ENCODE measurements at places on chromosomes 5 and 9.

DNA sequence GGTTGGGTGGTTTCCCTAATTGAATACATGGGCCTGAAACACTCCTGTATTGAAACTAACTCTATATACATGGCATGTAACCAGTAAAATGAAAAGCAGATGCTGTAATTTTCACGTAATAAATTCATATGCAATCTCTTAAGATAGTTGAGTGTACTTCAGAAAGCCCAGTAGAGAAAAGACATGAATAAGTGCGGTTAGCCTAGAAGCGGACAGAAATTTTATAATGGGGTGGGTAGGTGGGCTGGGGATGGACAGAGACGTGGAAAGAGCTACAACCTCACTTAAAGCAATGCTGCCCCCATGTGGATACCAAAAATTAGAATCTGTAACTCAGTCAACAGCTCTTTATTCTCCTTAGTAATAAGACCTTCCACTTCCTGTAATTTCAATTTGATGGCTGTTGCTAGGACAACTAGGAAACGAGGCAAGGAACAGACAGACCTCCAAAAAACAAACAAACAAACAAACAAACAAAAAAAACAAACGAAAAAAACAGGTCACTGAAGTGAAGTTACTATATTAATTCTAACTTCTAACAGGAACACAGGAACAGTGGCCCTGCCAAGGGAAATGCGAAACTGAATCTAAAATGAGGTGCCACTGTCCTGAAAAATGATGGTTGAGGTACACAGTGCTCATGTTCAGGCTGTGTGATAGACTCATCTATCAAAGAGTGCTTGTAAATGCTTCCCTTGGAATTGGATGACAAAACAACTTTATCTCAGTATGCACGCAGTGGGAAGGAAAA is 103.4 kb upstream of the GNA14 start:
- DNase-seq = peak; percentile 62

DNA sequence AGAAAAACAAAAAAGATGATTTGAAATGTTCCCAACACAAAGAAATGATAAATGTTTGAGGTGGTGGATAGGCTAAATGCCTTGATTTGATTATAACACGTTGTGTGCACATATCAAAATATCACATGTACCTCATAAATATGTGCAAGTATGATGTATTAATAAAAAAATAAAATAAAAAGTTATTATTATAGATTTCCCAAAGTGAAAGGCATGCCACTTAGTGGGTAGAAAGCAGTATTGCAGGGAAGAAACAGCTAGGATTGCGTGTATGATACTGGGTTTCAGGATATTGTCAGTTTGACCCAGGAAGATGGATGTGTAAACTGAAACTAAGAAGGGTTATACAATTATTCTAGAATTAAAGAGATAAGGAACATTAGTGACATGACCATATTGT is 3.6 kb upstream of the TMEM38B start:
- DNase-seq = no peak

- DNase-seq = no peak
Measured at GRCh38 chr9:137021979-137022661, 5.9 kb downstream of the ABCA2 start.

- DNase-seq = no peak
Measured at GRCh38 chr5:1406681-1407640, 38.3 kb downstream of the SLC6A3 start.

DNA sequence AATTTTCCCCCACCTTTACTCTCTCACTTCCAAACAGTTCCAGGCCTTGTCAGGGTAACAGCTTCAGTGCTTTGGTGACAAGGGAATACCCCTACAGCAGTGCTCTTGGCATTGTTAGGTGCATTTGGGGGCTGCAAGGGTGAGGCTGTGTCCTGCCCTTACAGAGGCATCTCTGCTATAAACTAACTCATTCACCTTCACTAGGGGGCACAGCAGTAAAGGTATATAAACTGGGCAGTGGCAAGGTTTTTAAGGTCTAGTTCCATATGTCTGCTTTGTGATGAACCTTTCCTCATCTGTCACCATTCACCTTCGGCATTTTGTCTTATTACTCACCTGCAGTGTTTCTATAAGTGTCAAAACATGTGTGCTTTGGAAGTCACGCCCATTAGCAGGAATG is 79.1 kb upstream of the GPR151 start:
- DNase-seq = no peak

- DNase-seq = peak; percentile 40
Measured at GRCh38 chr9:36980148-36980974, 53.7 kb downstream of the PAX5 start.

- DNase-seq = no peak
Measured at GRCh38 chr9:105290418-105290817, 46.0 kb downstream of the SLC44A1 start.

- DNase-seq = no peak
Measured at GRCh38 chr5:178117923-178118701, 4.8 kb downstream of the N4BP3 start.

GRCh38 chr5:103546858-103547257 is 15.7 kb downstream of the NUDT12 start:
- DNase-seq = no peak

- no peak for DNase-seq
Measured at GRCh38 chr5:69527128-69527770, 32.7 kb upstream of the GTF2H2C start.

DNA sequence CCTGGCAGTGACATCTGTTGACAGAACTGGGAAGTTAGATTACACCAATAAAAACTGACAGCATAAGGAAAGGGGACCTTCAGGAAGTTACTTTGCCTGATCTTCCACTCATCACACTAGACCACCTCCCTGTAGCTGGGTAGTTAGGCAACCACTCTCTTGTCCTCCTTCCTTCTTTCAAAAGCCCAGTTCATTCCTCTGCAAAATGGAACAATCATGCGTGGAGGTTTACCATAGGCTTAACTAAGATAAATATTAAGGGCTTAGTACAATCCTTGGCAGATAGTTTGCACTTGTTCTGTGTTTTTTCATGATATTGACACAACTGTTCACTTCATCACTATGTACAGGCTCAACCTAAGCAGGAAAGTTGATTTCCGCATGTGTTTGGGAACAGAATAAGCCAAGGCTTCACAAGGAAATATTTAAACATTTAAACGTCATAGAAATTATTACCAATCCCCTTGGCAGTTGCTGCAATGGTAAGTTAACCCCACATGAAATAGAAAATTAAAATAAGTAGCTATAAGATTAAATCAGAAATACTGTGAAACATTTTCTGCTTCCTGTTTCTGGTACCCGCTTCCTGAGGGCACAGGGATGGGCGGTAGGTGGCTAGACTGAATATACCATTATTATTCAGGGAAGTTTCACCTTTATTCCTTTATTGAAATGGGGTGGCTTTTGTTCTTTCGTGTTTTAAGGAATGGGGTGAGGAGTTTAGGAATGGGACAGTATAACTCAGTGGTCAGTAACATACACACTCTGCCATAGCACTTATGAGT is 9.9 kb upstream of the PTGER4 start:
- no peak for DNase-seq

DNA sequence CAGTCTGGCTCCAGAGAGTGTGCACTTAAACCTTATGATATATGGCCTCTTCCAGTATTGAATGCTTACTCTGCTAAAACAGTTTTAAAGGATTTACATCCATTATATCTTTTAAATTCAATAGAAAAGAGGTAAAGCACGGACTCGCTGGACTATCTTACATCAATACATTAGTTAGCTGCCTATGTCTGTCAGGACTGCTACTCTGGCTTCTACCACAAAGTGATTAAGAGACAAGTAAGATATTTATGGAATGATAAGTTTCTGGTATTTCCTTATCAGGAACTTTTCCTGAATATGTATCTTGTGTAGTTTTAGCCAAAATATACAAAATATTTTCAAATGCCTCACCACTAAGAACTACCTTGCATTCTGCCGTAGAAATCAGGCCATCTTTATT is 295.1 kb downstream of the ISL1 start:
- no peak for DNase-seq

- no peak for DNase-seq
Measured at GRCh38 chr9:32706725-32707100, 71.2 kb upstream of the TAF1L start.

DNA sequence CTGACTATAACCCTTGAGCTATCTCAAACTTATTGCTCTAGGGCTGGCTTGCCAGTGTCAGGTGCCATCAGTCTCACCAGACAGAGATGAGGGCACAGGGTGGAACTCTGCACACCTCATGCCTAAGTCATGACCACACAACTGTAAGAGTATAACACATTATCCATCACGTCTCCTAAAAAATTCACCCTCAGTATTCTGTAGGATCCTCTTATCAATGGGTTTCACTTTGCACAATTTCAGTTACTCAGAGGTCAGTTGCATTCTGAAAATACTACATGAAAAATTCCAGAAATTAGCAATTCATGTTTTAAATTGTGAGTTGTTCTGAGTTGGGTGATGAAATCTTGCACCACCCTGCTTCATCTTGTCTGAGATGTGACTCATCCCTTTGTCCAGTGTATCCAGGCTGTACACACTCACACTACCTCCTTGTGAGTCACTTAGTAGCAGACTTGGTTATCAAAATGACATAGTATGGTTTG is 690.9 kb upstream of the CDH18 start:
- no peak for DNase-seq

DNA sequence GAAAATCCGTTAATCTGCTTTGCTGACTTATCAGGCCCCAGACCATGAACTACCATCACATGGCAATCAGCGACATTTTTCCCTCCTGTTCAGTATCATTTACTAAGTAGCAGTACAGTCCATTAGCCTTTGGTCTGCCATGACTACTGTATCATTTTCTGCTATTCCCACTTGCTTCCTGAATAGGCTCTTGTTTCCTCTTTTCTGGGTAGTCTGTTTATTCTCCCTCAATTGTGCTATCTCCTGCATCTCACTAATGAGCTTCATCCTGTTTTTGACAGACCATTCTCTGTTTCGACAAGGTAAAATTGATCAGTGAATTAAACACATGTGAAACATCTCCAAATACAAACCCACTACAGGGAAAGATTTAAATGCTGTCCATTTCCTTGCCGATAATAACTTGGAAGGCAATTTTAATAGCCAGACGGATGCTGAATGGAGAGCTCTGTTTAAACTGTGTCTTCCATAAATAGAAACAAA is 263.5 kb upstream of the ANKRD55 start:
- DNase-seq = no peak

DNA sequence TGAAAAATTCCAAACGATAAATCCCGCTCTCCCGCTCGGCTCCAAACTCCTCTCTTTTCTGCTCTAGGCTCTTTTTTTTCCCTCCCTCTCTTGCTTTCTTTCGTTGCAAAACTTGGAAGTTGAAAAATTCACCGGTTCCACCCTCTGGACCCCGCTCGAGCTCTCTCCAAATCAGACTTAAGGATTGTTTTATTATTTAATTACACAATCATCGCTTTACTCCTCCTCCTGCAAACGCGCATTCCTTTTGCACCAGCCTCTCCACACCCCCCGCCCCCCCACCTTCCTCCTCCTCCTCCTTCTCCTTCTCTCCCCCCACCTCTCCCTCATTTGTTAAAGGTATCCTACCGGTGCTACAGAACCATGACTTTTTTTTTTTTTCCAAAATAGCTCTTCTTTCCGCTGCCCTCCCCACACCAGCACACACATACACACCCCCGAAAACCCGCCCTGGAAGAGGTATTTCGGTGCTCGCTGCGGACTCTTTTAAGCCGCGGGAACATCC is 535 bp upstream of the NFIB start:
- DNase-seq = peak; percentile 8

DNA sequence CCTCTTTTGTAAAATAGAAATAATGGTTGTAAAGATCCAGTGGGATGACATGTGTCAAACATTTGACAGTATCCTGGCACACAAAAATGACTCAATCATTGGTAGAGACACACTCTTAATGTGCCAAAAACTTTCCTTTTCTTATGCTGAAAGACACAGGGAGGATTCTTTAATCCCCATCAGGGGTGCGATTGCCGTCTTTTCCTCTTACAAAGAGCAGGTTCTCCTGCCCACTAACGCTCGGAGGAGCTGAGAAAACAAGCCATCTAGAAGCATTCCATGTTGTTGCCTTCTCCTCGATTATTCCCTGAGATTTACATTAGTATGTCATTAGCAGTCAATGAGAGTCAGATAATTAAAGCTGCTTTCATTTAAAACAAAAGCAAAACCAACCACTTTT is 342.6 kb upstream of the CCNH start:
- DNase-seq = no peak

GRCh38 chr9:38046661-38047300 is 22.2 kb downstream of the SHB start:
- DNase-seq = no peak

DNA sequence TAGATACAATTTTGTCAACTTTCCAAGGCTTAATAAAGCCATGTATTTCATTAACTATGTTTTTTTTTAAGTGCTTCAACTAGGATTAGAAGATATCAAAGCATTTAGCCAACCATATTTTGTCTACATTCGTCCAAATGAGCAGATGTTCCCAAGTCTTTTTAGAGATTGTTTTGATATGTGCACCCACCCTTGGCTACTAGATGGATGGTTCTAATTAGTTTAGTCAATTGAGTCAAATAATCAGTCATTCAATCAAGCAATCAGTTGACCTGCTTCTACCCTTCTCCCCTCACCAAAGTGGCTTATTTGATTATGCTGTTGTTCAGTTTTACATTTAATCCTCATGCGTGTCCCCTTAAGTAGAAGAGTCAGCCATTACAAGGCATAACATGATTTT is 319.5 kb upstream of the TNC start:
- DNase-seq = no peak

DNA sequence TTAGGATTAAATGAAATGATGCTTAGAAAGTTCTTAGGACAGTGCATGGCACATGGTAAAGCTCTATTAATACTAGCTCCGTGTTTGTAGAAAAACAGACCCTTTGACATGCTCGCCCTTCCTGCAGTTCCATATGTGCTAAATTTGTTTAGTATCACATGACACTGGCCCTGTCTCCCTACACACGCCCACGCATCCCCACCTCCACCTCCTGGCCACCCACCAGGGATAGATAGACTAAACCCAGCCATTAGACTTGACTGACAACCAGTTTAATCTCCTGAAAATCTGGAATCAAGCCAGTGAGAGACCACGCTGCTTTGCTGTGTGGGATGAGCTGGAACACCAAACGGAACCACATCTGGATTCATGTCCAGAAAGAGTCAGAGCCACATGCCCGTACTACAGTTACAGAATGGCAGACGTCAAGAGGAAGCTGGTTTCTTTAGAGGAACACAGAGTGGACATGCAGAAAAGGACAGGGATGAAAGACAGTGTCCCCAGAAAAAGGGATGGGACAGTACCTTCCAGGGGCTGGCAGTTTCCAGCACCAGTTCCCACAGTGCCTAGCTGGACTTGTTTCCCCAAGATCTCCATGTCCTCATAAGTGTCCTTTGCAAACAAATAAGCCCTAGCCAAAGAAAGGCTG is 186.1 kb downstream of the PDZD2 start:
- DNase-seq = no peak

Measured in NCI-H187 (cell line).